ENCODE measurements at places on chromosomes 2 and 18.

DNA sequence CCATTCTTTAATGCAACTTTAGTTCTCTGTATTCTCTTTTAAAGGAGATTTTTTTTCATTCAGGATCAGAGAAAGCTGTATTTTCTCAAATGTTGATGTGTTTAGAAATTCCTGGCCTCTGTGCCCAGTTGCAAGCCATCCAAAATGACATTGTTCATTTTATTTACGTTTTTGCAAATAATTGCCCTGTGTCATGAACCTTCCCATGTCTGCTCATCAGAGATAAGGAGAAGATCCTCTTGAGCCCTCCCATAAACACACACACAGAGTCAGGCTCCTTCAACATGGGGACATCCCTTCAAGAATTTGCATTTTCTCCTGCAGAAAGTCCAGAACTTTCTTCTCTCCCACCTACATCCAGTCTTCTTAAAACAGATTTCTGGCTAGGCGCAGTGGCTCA, 258.8 kb downstream of the GBX2 start:
- DNase-seq, result no peak

DNA sequence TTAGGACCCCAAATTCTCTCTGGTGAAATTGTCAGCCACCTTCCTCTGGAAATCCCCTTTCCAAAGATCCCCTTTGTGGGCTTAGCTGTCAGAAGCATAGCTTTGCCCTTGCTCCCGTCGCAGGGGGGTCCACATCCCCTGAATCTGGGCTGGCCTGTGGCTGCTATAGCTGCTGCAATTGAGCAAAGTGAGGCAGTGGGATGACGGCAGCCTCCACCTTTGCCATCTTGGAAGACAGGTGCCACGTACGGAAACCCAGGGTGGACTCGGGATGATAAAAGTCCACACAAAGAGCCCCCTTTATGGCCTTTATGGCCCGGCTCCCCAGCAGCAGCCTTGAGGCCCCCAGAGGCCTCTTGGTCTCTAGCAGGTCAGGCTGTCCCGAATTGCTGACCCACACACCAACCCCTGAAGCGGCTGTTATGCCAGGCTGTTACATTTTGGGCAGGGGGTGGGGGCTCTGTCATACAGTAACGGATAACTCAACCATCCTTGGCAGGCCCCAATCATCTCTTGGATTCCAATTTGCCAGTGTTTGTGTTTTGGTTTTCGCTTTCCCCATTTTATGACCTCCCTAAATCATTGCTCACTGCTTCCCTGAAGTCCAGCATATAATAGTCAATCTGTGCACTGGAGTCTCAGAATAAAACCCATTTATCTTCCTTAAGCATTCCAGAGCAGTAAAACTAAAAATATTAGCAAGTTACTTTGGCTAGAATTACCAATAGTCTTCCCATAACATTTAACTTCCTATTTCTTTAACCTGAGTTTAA, 33.2 kb upstream of the ID2 start:
- DNase-seq, result no peak

DNA sequence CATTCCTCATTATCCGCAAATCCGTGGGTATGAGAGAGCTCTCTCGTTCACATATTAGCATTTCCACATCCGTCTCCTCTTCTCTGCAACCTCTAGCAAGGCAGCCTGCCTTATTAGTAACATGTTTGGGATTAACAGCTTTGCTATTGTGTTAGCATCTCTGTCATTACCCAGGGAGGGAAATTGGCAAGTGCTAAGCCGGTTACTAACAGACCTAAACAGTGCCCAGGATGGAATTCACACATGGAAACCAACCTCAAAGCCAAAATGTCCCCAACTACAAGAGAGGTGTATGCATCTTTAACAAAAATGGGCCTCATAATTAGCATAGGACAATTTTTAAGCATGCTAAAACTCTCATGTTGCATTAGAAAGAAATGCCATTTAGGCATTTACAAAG, 309.0 kb upstream of the MEIS1 start:
- DNase-seq, result no peak

DNA sequence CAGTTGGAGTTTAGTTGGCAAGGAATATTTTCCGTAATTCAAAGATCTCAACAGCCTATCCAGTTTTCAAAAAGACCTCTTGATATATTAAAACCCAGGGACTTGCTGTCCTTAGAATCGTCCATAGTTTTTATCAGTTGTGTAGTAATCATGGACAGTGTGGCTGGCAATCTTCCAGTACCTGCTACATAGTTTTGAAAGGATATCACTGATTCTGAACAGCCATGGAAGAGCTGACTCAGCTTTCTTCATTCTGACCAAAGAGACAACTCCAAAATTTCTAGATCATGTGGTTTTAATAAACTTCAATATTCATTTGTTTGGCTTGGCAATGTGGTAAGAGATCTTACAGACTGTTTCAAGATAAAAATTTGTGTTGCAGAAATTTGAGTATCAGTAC, 616.7 kb downstream of the TDRD15 start:
- no peak for DNase-seq

GRCh38 chr2:25305775-25306174, 36.0 kb downstream of the DNMT3A start:
- DNase-seq, result peak; percentile 56

DNA sequence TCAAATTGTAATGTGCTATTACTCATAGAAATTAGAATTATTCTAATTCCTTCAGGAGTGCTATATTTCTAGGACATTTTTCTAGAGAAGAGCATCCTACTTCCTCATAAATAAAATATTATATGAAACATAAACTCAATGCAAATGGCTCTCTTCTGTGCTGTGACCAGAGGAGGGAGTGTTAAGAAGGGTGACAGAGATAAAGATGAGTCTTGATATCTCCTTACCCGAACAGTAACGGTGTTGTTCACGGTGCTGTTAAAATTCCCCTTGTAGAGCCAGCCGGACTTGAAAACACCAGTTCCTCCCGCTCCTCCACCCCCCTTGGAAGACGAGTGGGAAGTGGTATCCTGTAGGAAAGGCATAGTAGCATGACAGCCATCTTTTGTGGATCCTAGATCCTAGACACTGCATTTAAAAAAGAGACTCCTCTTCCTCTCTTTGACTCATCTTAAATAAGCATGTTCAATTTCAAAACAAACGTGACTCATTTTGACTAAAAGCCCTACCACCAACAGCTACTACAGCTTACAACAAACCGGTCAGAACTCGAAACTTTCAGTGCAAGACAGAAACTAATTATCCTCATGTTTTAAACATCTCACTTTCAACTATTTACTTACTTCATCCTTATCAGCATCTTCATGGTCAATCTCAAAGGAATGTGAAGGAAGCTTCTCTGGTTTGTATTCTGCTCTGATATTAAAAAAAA, 156.3 kb downstream of the DOCK10 start:
- DNase-seq, result no peak

- DNase-seq, result no peak
These were observed 36.5 kb upstream of the MGAT5 start for GRCh38 chr2:134217351-134217750.

DNA sequence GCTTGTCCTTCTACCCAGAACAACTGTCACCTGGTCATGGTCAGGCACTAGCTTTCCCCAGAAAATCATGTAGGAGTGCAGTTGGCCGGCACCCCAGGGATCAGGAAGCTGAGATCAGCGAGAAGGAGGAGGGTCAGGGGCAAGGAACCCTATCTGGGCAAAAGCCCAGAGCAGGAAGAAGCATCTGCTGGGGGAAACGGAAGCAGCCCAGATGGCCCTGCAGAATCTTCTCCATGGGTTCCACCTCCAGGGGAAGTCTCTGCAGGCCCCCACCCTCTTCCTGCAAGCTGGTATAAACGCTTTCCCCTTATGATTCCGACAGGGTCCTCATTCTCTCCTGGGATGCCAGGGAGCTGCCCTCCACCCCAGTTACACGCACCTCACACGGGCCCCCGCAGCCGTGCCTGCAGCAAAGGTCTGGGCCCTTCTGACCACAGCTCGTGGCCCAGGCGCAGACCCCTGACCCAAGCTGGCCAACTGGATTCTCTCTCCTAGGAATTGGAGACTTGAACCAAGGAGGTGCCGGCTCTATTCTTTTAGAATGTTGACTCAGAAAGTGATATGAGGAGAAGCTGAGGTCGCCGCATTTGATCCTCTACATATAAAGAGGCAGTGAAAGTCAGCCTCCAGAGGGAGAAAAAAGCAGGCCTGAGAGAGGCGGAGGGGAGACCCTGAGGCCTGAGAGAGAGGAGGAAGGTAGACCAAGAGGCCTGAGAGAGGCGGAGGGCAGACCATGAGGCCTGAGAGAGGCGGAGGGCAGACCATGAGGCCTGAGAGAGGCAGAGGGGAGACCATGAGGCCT, 71.0 kb downstream of the STPG4 start:
- DNase-seq, result no peak

- no peak for DNase-seq
These were observed 162.1 kb downstream of the CD8B2 start for GRCh38 chr2:106649306-106649705.

- DNase-seq, result no peak
These were observed 80.7 kb upstream of the MEX3C start for GRCh38 chr18:51278045-51278649.

DNA sequence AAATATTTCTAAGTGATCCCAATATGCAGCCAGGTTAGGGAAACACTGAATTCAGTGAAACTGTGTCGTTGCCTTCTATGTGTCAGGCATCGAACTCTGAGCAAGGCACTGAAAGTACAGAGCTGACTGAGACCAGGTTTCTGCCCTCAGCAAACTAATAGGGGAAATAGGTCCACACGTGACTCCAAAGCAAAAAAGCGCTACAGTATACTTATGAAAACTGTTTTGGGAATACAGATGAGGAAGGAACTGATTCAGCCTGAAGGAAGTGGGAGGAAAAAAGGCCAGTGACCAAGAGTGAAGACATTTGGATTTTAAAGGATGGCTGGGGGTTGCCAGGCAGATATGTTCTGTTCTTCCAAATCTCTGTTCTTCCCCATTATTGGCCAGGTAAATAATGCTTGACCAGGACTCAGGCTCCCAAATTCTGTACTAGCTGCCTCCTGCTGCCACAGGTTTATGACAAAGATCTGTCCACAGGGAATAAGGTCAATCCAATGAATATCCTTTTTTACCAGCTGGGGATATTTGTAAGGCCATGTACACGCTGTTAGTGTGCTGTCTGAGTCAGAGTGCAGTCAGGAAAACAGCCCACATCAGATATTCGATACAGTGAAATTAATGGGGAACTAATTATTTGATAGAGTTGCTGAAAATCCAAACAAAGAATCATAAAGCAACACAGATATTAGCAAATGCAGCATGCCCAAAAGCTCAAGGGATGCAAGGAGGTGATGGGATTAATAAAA, 24.5 kb upstream of the INPP4A start:
- no peak for DNase-seq

DNA sequence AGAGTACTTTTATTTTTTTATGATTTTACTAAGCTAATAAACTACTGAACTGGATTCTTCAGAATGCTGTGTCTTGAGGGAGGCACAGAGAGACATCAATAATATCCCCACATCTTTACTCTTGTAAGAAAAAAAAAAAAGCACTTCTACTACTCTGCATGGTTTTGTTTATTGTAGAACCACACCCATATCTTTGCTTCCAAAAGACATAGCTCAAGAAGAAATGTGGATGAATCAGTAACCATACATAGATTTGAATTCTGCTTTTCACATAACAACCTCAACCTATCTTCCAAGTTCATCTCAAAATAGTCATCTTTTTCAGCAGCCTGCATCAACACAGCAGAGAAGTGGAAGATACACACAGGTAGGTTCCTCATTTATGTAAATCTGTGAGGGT, 12.2 kb upstream of the COL5A2 start:
- DNase-seq, result no peak

- no peak for DNase-seq
These were observed 33.9 kb upstream of the DARS1 start for GRCh38 chr2:136019306-136019705.

DNA sequence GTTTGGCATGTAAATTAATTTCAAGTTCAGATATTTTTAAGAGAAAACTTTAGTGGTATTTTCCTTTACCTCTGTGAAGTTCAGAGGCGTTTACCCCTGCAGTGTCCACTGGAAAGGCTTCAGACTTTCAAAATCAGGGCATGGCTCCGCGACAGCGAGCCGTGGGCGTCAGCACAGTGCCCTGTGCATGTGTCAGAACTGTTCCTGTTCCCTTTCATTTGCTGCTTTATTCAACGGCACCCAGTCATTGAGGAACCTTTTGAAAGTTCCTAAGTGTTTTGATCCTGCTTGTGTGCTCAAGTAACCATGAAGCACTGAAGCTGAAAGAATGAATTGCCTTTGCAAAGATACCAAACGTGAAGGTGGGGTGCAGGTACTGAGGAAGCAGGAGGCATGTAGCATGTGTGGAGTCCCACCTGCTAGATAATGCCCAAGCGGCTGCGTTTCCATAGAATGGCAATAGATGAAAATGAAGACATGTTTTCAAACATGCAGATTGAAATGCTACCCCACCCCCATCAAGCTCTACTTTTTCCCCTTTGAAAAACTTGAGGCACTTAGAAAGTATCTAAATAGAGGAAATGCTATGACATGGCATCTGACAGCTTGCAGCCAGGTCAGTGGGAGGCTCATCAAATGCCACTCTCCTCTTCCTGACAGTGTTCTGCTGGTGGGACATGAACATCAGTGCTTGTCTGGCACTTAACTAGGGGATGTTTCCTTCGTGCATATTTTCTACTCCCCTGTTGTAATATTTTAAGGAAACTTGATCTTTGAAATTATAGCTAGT, 148.6 kb downstream of the ZNF236 start:
- no peak for DNase-seq

DNA sequence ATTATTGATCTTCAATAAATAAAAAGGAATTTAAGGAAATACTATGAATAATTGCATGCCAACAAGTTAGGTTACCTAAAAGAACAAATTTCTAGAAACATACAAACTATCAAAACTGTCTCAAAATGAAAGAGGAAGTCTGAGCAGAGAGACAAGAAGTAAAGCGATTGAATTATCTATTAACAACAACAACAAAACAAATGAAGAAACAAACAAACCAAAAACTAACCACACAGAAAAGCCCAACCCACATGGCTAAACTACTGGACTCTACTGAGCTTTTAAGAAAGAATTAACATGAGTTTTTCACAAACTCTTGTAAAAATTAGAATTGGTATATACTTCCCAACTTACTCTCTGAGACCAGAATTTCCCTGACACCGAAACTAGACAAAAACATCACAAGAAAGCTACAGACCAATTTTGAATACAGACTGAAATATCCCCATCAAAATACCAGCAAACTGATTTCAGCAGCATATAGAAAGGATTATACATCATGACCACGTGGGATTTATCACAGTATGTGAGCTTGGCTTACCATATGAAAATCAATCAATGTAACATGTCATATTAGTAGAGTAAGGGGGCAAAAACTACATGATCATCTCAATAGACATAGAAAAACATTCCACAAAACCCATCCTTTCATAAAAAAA, 16.6 kb upstream of the GALNT1 start:
- DNase-seq, result no peak

DNA sequence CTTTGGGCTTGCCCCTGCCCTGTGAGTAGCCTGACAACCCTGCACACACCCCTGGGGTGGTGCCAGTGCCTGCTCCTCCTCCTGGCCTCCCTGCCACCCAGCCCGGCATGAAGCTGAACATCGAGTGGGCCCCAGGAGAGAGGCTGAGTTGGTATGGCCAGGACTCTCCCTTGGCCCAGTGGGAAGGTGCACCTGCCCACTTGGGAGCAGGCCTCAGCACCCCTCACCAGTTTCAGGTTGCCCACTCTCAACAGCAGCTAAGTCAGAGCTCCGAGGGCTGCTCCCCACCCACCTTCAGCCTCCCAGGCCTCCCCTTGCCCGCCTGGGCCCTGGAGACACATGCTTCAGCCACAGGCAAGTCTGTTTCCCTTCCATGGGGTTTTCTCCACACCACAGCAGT, 203.1 kb downstream of the KLHL29 start:
- DNase-seq, result no peak

GRCh38 chr2:74083750-74084149, 64.0 kb downstream of the BOLA3 start:
- no peak for DNase-seq

All from nucleus accumbens (tissue), 56 donors.